ENCODE measurements at places on chromosomes 5 and 9. TPM values are rescaled to one million over a fixed set of nuclear protein-coding genes. Genes with fewer than 3 reads are reported as not detected.

Gene GNAQ
- 18.3 TPM for total RNA-seq

Gene TAF1L
- under 0.01 TPM for total RNA-seq

Gene ENTPD2
- total RNA-seq: under 0.01 TPM

Gene SSNA1
- total RNA-seq: 58.4 TPM

Gene PGM5
- total RNA-seq: 49.6 TPM

Gene PCDHB2
- total RNA-seq: 1.3 TPM

Gene POU5F2
- 0.43 TPM for total RNA-seq

Gene CDC20B
- 0.09 TPM for total RNA-seq

Gene FUT7
- not detected for total RNA-seq

Gene IFNB1
- not detected for total RNA-seq

Gene ORM1
- not detected for total RNA-seq

Gene TNFSF15
- 0.09 TPM for total RNA-seq
